Osteocyte (in vitro differentiated cells): ENCODE measurements at places on chromosomes 1 and 21. TPM values are rescaled to one million over a fixed set of nuclear protein-coding genes. Genes with fewer than 3 reads are reported as not detected.

- DNase-seq: no peak
Observed at GRCh38 chr21:33036430-33037162, 10.9 kb downstream of the OLIG2 start.

- no peak for DNase-seq
Observed at GRCh38 chr1:6491480-6491962, at the start of gene PLEKHG5. Gene PLEKHG5 (minus strand): TSS chr1:6491667. CDS start chr1:6477571, 14,096 bp downstream.

Gene IL6R
- total RNA-seq: 10.4 and 12.4 TPM in 2 replicates

DNA sequence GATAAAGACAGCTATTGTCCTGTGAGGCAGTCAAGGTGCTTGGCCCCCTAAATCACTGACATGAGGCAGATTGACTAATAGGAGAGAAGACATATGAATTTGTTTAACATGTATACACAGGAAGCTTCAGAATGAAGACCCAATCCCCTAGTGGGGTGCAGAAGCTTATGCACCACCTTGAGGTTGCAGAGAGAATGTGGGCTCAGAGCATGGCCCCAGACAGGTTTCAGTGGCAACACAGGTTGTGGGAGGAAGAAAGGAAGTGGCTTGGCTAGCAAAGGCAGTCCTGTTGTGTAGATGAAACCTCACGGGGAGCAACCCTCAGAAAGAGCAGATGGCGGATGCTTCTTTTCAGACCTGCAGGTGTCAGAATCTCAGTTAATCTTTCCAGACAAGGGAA lies 37.0 kb upstream of the PARP1 start:
- DNase-seq: no peak

DNA sequence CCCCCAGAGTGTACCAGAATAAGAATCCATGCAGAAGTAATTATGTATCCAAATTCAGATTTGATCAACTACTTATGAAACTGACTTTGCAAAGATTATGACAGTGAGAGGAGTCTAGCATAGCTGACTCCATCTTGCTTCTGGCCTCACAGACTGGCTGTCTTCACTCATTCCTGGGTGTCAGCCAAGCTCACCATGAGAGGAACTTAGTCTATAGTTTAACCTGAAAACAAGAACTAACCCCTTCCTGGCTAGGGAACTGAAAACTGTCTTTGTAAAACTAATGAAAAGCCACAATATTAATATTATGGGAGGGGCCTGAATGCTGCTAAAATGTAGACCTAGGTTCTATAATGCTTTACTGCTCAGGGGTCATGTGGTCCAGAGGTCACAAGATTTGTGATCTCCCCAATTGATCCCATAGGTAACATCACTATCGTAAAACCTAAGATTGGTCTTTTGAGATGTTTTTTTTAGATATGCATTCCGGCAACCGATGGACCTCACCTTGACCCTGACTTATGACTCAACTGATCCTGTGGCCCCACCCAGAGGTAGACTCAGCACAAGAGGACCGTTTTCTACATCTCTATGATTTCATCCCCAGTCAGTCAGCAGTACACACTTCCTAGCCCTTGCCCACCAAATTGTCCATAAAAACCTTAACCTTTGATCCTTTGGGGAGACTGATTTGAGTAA lies 55.2 kb downstream of the ATP1B1 start:
- DNase-seq: no peak

GRCh38 chr1:10502206-10502605 lies 27.5 kb downstream of the PEX14 start:
- DNase-seq: no peak

GRCh38 chr1:40315795-40316594 lies 1.1 kb downstream of the COL9A2 start:
- peak; percentile 80 for DNase-seq

DNA sequence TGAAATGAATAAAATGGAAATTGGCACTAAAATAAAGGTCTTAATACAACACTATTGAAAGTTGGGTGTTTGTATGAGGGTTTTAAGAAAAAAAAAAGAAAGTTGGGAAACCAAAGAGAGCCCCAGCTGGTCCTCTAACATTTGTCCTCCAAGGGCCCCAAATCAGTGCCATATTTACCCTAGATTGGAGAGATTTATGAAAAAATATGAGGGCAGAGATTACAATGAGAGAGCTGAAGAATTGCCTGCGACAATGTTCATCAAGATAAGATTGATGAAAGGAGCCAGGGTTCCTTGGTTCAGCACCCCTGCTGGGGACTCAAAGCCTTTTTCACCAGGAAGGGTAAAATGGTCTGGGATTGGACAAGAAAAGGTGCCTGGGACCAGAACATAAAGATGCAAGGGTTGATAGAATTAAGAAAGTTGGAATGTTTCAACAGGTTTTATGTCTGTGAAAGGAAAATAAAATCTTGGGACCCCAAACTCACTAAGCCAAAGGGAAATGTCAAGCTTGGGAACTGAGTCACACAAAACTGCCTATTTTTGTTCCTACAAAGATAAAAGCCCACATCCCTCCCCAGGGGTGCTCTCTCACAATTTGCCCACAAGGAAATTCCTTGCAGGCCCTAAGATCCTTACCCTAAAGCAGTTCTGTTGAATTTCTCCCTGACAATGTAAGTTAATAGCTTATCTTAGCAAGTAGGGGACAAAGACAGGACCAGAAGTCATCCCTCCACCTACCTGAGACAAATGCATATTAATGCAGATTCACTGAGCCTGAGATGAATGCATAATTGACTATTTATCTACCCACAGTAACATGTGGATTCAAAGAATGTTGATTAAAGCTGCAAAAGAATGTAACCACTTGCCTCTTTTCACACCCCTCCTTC lies 26.8 kb downstream of the CBR1 start:
- no peak for DNase-seq

DNA sequence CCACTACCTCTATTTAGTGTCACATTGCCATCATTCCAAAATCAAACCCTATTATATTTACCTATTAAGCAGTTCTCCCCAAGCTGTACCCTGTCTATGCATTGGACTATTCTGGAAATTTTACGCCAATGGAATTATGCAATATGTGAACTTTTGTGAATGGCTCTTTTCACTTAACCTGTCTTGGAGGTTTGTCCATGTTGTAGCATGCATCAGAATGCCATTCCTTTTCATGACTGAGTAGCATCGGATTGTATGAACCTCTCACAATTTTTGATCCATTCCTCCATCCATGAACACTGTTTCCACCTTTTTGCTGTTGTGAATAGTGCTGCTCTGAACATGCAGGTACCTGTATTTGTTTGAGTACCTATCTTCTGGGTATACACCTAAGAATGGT lies 33.7 kb downstream of the FAM163A start:
- no peak for DNase-seq

Gene ZFP69B
- total RNA-seq: 6.7 TPM in 2 replicates

DNA sequence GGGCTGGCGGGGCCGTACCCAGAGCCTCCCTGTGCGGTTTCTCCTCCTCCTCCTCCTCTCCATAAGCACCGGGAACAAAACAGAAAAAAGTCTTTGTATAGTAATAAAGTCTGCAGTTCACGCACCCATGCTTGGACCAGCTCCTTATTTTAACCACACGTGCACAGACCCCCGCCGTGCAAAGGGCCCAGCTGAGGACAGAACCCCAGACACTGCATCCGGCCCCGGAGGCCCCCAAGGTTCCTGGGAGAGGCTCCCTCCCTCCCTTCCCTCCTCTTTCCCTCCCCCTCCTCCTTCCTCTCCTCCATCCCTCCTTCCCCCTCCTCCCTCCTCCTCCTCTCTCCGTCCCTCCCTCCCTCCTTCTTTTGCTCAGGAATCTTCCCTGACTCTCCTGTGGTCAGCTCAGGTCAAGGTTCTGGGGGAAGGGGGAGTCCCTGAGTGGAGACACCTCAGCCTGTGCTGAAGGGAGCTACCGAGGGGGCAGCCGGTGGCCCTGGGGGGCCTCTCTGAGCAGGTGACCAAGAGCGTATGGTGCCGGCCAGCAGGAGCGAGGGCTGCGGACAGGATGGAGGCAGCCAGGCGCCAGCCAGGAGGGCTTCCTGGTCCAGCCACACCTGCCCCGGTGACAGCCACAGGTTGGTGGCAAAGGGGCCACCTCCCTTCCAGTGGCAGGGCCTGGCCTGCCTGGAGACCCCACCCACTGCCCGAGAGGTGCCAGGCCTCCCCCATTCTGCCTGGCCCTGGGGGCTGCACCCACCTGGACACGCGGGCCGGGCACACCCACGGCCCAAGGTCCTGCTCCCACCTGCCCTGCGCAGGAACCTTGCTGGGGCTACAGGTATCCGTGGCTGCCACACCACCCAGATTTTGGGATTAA lies 3.2 kb upstream of the TTLL10 start:
- no peak for DNase-seq

- DNase-seq: no peak
Observed at GRCh38 chr1:147673816-147674215, 3.5 kb upstream of the ACP6 start.

Gene OLIG1
- total RNA-seq: not detected in 2 replicates

- DNase-seq: no peak
Observed at GRCh38 chr1:143660354-143660941, 311.3 kb downstream of the FAM72C start.

DNA sequence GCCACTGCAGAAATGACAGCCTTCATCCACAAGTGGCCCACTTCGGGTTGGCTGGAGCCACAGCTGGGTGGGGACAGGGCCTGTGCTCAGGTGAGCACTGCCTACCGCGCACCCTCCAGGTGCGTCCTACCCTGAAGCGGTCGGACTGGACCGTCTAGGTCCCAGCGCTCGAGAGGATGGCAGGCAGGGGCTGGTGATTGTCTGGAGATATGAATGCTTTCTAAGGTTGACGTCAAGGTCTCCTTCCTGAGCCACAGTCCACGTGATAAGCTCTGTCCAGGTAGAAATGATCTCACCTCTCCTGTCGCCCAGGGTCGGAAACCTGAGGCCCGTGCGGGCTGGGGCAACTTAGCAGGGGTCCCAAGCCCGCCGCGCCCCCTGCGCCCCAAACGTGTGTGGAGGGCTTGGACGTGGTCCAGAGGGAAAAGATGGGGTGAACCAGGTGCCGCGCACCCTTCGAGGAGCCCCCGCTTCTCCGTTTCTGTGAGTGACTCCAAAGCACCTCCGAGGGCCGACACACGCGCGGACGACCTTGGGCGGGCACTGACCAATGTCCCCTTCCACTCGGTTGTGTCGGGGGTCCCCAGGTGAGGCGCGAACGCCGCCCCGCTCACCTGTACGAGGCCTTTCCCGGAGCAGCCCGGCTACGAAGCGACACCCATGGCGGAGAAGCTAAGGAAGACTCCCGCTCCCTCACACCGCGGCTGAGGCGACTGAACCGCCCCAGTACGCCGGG lies 853 bp upstream of the DOP1B start:
- DNase-seq: no peak

- no peak for DNase-seq
Observed at GRCh38 chr1:155049651-155050559, 1.2 kb upstream of the ADAM15 start.

DNA sequence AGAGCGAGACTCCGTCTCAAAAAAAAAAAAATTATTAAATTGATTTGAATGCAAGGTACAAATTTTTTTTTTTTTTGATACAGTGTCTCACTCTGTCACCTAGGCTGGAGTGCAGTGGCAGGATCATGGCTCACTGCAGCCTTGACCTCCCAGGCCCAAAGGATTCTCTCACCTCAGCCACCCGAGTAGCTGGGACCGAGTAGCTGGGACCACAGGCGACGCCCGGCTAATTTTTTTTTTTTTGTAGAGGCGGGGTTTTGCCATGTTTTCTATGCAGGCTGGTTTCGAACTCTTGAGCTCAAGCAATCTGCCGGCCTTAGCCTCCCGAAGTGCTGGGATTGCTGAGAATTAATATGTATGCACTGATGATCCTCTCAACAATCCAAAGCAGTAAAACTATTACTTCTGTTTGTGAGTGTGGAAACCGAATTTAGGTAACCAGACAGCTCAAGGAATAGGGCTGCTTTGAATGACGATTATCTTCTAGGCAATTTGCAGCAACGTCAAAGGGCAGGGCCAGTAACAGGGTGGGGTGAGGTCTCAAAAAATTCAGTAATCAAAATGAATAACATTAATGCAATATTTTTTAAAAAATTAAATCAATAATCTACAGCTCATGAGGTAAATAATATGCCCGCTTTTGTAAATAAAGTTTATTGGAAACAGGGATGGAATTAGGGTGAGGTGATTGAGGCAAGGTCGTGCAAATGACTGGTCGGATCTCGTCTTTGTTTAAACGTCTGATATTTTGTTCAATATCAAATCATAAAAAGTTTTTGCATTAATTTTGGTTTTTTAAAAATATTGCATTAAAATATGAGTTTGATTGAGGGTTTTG lies 1.2 kb downstream of the CLSPN start:
- no peak for DNase-seq

- peak; percentile 34 for DNase-seq
Observed at GRCh38 chr1:24899581-24900485, 30.2 kb downstream of the RUNX3 start.

Gene ZNF593OS
- total RNA-seq: not detected in 2 replicates

GRCh38 chr1:183590244-183591191 lies at the start of gene NCF2:
Gene NCF2 (minus strand): TSS chr1:183590459. CDS start chr1:183590329, 130 bp downstream.
- DNase-seq: no peak

DNA sequence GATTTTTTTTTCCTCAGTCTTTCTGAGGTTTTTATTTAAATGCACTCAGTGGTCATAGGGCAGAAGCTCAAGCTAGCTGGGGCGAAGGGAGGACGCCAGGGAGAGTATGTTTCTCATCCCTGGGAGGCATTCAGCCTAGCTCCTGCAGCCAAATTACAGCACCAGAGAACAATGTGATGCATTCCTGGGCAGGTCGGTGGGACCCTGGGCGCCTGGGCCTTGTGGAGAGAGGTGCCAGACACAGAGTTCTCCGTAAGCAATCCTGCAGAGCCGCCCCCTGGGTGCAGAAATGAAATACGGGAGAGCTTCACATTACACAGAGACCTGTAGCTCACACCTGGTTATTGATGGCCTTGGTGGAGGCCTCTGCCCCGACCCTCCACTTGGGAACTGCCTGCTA lies 15.5 kb downstream of the WNT2B start:
- no peak for DNase-seq

- no peak for DNase-seq
Observed at GRCh38 chr1:38129473-38129872, 82.9 kb upstream of the POU3F1 start.

DNA sequence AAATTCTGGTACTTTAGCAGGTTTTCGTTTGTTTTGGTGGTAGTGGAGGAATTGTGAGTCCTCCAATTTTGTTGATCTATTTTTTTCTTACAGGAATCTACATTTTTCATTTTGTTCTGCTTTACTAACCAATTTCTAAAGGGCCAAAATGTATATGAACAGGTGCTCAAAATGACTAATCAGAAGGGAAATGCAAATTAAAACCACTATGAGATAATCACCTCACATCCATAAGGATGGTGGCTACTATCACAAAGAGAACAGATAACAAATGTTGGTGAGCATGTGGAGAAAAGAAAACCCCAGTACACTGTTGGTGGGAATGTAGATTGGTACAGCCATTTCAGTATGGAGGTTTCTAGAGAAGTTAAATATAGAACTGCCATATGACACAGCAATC lies 134.2 kb downstream of the LMO4 start:
- DNase-seq: no peak

DNA sequence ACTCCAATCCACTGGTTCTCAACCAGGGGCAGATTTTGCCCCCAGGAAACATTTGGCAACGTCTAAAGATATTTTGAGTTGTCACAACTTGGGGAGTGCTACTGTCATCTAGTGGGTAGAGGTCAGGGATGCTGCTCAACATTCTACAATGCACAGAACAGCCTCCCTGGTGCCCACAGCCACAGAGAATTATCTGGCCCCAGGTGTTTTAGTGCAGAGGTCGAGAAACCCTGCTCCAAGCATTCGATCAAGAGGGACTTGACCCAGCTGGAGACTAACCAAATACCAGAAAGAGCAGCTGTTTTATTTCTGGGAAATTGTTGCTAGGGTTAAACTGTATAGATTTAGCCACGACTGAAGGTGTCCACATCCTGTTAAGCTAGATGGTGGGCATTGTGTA lies 19.2 kb downstream of the CD247 start:
- no peak for DNase-seq
